ENCODE measurements at places on chromosomes 5 and 9.
A peak's percentile ranks its signal among the peaks of the same experiment; 100 is the strongest.

- DNase-seq: no peak
Measured at GRCh38 chr9:92349771-92350739, 24.3 kb downstream of the CENPP start.

DNA sequence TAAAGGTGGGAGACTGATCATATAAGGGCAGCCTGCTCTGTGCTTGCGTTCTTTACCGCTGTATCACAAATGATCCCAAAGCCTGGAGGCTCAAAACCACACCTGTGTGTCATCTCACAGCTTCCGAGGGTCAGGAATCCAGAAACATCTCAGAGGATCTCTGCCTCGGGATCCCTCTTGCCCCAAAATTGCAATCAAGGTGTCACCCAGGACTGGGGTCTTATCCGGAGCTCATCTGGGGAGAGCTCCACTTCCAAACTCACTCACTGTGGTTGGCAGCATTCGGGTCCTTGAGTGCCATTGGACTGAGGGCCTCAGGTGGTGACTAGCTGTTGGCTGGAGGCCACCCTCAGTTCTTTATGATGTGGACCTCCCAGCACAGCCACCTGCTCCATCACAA lies 26.7 kb upstream of the FCN2 start:
- no peak for DNase-seq

- no peak for DNase-seq
Measured at GRCh38 chr5:149912226-149912871, 32.2 kb downstream of the PDE6A start.

GRCh38 chr9:126745574-126746411 lies 59.0 kb upstream of the ZBTB43 start:
- no peak for DNase-seq

DNA sequence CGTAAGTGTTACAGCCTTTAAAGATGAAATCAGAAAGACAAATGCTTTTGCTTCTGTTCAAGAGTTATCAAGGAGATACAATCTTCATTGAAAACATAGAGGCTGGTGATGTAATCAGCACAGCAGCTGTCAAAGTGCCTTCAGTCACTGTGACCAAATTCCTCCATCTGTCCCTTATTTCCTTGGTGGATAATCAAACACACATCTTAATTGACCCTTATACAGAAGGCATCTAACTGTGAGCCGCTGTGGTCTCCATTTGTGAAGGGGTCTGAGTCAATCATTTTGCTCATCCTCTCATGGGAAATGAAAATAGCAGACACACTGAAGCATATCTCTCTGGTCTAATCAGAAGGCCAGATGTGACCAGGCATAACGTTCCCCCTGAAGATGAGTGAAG lies 130.1 kb upstream of the TLR4 start:
- no peak for DNase-seq

DNA sequence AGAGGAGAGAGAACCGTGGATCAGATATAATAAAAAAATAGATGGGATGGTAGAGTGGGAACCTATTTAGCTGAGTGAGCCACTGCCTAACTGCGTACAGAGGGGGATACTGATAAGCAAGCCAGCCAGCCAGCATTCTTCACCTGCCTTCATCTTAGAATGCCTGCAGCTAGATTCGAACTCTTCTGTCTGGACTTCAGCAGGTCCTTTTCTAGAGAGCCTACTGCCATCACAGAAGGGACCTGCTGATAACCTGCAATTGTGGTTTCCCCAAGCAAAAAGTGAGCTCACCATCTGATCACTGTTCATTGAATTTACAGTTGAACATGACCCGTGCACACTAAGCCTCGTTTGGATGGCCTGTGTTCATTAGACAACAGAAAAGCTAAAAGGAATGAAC lies 109.4 kb downstream of the CDC42SE2 start:
- DNase-seq: no peak

- DNase-seq: peak; percentile 79
Measured at GRCh38 chr9:137046088-137046787, at the start of gene NPDC1. TSS of gene NPDC1 (minus strand) at chr9:137046177. CDS start at chr9:137045989, 188 bp downstream.

DNA sequence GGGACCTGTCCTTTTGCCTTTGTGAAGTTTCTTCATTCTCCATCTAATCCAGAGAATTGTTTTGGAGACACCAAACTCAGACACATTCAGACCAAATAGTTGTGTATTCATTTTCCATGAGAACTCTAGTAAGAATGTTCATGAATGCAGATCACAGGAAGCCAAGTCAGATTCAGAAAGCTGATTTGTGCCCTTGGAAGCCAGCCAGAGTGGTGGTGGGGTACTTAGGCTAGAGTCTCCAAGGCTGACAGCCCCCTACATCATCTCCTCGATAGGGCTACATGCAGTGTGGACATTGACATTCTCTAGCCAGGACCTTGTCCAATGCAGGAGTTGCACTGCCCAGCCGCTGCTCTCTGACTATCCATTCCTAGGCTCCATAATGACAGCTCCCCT lies 137.6 kb downstream of the UGCG start:
- DNase-seq: no peak

DNA sequence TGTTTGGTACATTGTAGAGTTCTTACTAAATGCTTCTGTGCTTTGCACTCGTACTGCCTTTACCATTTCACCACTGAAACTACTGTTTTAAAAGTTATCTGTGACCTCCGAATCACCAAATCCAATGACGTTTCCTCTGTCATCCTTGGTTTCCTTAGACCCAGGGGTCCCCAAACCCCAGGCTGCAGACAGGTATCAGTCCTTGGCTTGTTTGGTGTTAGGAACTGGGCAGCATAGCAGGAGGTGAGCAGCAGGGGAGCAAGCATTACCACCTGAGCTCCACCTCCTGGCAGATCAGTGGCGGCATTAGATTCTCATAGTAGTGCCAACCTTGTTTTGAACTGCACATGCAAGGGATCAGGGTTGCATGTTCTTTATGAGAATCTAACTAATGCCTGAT lies 26.8 kb upstream of the APC start:
- no peak for DNase-seq

GRCh38 chr5:119412279-119413227 lies 39.7 kb upstream of the HSD17B4 start:
- DNase-seq: no peak

GRCh38 chr9:6096821-6097220 lies 81.4 kb upstream of the RANBP6 start:
- DNase-seq: no peak
